ENCODE measurements at places on chromosomes 4 and X.

- DNase-seq, result no peak
These were observed 20.8 kb downstream of the ADGRG4 start for GRCh38 chrX:136321532-136321931.

- DNase-seq, result no peak
These were observed 10.0 kb downstream of the CLCN4 start for GRCh38 chrX:10166731-10167151.

DNA sequence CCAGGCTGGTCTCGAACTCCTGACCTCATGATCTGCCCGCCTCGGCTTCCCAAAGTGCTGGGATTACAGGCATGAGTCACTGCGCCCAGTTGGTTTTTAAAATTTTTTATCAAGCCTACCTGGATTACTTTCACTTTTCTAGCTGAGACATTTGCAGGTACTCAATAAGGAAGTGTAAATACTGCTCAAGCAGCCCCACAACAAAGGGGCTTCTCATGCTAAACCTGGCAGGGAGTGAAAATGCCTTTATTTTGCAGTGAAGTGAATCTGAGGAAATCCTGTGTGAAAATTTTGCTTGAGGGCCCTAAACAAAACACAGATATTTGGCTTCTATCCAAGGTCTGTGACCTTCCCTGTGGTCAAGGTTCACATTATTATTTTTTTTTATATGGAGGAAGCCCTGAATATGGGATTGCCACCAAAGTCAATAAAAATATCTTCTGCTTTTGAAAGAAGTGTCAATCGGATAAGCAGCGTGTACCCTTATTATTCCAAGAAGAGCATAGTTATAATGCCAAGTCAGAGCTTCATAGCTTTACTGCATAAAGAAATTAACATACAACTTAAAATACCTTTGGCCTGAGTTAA, 481.0 kb downstream of the SH2D1A start:
- no peak for DNase-seq

DNA sequence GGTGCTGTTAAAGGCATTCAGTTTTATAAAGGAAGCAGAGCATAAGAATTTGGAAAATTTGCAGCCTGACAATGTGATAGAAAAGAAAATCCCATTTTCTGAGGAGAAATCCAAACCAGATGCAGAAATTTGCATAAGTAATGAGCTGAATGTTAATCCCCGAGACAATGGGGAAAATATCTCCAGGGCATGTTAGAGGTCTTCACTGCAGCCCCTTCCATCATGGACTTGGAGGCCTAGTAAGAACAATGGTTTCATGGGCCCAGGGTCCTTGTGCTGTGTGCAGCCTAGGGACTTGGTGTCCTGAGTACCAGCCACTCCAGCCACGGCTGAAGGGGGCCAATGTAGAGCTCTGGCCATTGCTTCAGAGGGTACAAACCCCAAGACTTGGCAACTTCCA, 542.7 kb upstream of the NR3C2 start:
- no peak for DNase-seq

GRCh38 chrX:13365161-13365560, 45.3 kb upstream of the ATXN3L start:
- DNase-seq, result no peak

GRCh38 chr4:168483811-168484210, 3.5 kb upstream of the DDX60L start:
- peak; percentile 72 for DNase-seq

DNA sequence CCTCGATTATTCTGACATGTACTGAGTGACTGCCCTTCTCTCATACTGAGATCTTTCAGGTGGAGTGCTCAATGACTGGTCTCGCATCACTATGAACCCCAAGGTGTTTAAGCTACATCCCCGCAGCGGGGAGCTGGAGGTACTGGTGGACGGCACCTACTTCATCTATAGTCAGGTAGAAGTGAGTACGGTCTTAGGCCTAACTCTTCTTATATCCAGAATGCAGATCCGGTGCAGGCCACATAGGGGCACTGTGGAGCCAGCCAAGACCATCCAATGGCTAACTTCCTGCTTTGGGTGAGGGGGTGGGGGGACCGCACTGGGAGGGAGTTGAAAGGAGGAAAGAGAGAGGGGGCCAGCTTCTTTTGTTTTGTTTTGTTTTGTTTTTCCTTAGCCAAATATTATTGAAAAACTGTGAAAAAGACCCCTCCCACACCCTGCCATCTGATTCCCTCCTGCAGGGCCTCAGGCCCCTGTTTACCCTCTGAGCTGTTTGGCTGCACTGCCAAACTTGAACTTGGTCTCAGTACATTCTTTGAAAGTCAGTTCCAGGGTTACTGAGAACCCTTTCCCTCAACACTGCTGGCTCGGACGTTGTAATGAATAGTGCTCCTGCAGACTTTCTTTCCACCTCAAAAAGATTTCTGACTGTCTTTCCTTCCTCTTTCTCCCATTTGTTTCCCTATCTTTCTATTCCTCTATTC, 16.2 kb downstream of the AWAT2 start:
- DNase-seq, result no peak

DNA sequence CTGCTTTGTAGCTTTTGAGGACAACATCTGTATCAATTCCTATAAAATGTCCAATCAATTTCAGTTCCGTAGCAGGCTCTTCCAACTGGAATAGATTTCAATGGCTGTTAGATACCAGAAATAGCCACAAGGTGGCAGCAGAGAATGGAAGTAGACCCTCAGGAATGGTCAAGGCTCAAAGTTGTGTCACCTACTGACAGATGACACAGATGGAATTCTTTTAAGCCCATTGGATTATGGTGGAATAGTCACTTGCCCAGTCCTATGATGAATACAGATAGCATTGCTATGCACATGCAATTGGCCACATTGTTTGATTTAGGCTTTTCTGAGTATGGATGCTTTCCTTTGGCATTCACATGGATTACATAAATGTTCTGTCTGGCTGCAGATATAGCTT, 130.4 kb upstream of the RADX start:
- peak; percentile 33 for DNase-seq

GRCh38 chr4:84894621-84895020, 71.9 kb downstream of the WDFY3 start:
- no peak for DNase-seq

GRCh38 chr4:3511187-3511586, 21.0 kb downstream of the LRPAP1 start:
- DNase-seq, result no peak

DNA sequence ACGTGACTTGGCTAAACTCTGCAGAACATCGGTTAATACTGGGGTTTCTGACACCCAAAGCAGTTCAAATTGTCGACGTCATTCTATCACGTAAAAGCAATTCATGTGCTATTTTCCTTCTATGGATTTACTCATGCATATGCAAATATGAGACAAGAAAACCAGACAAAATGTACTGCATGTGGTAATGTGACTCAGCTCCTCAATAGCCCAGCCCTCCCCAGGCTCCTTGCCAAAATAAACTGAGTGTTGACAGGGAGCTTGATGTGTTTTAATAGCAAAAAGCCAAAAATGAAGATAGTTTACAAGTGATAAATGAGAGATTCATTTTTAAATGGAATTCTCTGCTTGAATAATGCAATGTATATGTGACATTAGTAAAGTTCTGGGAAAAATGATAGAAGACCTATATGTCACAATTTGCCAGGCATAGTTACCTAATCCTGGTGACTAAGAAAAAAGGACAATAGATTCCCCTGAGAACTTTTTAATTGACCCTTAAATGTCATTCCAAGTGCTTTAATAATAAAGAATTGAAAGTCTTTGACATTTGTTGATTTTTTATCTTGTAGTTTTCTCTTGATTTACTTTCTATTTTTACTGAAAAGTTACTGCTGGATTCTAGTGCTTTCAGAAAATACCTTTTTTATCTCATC, 1700.6 kb upstream of the TENM3 start:
- DNase-seq, result no peak

- DNase-seq, result no peak
These were observed 38.0 kb downstream of the FAM241A start for GRCh38 chr4:112183252-112183651.

DNA sequence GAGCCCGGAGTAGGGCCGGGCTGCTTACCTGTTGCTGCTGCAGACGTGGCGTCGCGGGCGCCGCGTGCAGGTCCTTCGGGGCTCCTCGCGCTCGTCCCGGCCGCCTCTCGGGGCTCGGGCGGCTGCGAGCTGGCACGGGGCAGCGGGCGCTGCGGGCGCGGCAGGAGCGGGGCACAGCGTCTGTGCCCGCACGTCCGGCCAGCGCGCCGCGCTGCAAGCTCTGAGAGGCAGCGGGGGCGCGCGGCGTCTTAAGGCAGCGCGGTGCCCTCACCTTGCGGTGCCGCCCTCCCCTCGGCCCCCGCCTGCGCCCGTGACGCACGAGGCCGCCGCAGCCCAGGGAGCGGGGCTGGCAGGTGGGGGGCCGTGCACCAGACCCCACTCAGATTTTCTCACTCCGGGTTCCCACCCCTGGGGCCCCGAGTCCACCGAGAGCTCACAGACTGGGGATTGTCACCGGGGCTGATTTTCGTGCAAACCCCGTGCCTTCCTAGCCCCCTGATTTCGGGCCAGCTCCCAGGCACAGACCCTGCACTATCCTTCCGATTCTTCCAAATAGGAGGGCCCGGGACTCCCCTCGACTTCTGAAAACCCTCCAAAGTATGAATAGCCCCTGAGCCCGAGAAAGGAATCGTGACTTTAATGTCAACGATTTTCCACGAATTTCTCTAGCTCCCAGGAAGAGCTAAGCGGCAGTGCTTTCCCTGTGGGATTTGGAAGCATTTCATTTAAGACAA, at the start of gene GPR101:
Gene GPR101, minus strand, starts transcription at position 222 of the 734 bp plus-strand sequence. CDS start 2,321 bp downstream, outside the sequence.
- DNase-seq, result no peak

GRCh38 chrX:46791927-46792809, 33.2 kb upstream of the SLC9A7 start:
- peak; percentile 87 for DNase-seq

DNA sequence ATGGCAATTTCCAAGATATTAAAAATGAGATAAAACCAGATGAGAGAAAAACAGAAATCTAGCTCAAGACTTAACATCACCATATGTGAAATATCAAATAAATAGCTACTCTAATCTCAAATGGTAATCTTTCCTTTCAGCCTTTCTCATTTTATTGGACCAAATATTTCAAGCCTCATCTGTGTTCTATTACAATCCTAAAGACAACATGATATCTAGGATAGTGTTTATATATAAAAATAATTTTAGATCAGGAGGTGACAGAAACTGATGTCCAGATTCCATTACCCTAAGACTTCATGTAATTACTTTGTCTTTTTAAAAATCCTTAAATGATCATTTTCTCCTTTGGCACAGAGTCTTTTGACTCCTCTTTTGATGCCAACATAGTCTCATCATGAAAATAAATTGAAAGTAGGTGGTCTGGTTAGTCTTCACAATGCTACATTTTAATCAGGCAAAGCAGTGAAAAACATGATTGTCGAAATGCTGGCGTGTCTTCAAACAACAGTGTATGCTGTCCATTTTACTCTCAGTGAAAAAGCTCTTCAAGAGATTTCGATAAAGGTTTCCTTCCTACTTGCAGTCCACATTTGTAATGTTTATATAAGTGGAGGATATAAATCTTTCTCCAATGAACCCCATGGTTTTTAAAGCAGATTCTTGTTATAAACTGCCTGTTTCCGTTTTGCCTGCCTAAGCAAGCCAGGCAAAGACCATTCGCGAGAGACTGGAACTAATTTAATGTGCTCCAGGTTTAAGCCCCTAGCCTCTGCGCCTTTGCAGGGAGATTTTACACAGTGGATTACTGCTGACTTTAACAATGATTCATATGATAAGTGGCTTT, 169.8 kb downstream of the SCFD2 start:
- no peak for DNase-seq

- DNase-seq, result no peak
These were observed 851.6 kb downstream of the CENPC start for GRCh38 chr4:66693694-66694093.

- no peak for DNase-seq
These were observed 762.4 kb downstream of the DMD start for GRCh38 chrX:32448945-32449344.

DNA sequence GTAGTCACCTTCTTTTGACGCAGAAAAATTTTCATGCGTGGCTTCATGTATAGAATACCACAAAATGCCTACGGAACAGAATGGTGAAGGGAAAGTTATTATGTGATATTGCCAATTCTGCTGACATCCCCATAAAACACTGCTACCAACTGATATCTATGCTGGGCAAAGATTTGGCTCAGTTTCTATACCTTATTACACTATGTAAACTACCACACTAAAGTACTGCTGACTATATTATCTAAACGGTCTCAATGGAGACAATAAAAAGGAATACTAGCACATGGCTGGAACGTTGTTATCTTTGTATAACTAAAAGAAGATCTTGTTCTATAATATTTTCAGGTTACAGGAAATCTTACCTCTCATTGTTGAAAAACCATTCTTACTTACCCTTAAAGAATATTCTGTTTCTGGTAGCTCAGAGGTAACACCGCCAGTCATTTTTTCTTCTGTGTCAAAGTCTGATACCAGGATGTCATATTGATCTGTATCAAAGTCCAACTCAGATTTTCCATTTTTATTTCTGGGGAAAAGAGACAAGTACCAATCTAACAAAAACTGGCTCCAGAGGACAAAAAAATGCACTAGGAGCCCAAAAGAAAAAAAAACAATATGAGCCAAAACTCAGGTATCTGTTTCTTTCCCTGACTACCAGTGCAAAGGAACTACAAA, 18.9 kb downstream of the MORC4 start:
- DNase-seq, result no peak

DNA sequence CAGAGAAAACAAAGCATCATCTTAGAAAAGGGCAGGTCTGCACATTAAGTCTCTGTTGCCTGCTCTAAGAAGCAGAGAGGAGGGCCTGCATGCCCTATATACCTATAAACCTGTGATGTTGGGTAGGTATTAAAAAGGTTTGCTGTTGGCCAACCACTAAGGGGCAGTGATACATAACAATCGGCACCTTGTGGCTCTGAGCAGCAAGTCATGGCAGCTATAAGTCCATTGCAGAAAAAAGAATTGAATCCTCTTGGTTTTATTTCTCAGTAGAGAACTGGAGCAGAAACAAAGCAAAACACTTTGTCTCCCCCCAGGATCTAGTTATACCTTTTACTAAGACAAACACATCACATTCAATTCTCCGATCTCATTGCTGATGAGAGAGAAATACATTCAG, 1364.4 kb downstream of the STIM2 start:
- peak; percentile 36 for DNase-seq

DNA sequence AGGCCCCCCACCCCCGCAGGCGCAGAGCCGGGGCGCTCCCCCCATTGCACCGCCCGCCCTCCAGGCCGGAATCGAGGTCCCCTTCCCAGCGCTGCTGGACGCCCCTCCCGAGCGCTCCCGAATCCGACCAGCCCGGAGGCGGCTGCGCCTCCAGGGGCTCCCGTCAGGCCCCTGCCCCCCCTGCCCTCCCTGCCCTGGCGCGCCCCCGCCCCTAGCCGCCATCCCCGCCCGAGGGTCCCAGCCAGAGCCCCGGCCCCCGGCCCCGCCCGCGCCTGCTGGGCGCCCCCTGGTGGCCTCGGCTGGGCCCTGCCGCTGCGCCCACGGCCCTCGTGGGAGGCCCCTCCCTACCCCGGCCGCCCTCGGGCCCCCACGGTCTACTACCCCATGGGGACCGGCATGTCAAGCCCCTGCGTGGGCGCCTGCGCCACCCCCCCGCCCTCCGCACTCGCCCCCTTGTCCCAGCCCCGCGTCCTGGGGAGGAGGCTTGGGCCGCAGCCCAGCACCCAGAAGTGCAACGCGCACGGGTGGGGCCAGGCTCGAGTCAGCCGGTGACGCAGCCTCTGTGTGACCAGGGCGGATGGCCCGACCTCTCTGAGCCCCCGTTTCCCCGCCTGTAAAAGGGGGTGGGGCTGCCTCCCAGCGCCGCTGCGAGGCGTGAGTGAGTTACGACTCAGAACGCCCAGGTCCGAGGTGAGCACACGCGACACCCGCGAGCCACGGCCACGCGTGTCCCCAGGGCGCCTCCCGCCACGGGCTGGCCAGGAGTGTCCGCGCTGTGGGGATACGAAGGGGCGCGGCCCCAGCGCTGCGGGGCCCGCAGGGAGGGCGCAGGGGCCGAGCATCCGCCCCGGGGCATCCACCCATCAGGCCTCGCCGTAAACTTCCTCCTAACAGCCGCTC, 104.9 kb downstream of the FAM53A start:
- DNase-seq, result peak; percentile 71

Data from HCEC 1CT (cell line).